ENCODE measurements at places on chromosomes 13 and 19.
A peak's percentile ranks its signal among the peaks of the same experiment; 100 is the strongest.

- no peak for DNase-seq
Measured at GRCh38 chr19:1362387-1363257, 21.1 kb upstream of the NDUFS7 start.

DNA sequence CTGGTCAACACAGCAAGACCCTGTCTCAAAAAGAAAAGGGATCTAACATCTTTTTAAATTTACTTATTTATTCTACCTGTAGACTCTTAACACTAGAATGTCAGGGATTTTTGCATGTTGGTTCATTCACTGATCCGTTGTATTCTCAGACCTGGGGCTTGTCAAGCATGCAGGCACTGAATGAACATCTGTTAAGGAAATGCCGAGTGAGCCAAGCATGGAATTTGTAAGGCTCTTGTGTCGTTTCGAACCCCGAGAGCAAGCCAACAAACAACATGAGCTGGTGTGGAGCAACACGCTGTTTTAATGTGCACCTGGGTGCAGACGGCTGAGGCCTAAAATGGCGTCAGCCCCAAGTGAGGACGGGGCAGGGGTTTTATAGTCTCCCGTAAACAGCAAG, 10.0 kb upstream of the OR1M1 start:
- DNase-seq: no peak

DNA sequence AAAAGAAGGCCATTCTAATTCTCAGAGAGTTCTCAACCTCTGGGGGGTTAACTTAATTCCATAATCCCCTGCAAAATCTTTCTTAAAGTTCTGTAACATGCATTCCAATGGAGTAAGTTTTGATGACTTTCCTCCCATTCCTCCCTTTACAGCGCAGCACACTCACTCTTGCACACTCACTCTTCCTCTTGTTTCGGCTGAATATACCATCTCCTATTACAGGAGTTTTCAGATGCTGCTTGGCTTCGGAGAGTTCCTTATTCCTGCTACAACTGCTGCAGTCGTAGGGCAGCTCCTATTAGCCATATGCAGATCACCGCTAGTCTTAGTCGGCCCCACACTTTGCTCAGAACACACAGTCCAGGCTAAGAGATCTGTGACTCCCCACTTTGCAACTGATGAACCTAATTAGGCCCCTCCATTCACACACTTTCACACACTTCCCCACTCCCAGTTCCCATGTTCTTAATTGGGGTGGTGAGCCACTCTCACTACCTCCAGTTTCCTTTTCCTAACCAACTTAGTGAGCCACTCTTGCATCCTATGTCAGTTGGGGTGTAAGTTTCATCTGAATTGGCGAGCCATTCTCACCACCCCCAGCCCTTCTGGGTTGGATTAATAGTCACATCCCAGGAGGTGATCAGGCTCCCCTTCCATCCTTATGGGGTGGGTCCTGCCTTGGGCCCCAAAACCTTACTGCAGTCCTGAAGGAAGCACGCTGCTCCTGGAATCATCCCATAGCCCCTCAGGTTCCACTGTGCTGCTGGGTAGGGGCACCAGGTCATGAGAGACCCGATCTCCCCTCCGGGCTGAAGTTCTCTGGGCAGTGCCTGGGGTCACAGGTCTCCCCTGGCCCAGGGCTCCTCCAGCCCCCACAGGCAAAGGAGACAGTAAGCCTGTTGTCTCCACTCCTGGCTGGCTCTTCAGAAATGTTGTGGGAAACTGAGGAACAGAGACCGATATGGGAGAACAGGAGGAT, 53.9 kb downstream of the OR10H4 start:
- no peak for DNase-seq

GRCh38 chr13:77894743-77895142, 23.9 kb downstream of the EDNRB start:
- DNase-seq: no peak

GRCh38 chr13:40190641-40191100, 475.8 kb downstream of the FOXO1 start:
- peak; percentile 47 for DNase-seq

- DNase-seq: no peak
Measured at GRCh38 chr13:71873418-71874247, 6.6 kb upstream of the DACH1 start.
